Skin of body (tissue), 3 donors: ENCODE measurements at places on chromosomes 2 and 18.

DNA sequence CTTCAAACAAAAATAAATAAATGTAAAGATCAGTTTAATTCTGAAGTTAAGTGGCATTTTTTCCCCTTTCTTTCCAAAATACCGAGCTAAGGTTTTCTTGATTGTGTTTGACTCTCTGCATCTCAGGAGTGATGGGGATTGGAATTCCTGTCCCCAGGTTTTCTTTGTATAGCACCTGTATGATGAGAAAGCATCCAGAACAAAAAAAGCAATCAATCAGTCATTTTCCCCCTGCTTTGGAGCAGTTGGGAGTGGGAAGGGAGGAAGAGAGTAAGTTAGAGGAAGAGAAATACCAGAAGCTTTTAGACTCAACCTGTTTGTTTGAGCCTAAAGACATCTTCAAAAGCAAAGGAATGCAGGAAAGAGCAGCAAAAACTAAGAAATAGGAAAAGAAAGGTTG, 88.5 kb downstream of the RIF1 start:
- DNase-seq = no peak

- no peak for DNase-seq
Measured at GRCh38 chr2:31327505-31327904, 87.0 kb downstream of the XDH start.

DNA sequence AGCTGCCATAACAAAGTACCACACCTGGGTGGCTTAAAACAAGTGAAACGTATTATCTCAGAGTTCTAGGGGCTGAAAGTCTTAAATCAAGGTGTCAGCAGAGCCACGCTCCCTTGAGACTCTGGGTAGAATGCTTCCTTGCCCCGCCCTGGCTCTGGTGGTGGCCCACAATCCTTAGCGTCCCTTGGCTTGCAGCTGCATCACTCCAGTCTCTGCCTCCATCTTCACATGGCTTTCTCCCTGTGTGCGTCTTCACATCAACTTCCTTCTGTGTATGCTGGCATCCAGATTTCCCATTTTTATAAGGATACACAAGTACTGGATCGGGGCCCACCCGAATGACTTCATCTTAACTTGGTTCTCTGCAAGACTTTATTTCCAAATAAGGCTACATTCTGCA, 62.5 kb downstream of the MRO start:
- DNase-seq = no peak

DNA sequence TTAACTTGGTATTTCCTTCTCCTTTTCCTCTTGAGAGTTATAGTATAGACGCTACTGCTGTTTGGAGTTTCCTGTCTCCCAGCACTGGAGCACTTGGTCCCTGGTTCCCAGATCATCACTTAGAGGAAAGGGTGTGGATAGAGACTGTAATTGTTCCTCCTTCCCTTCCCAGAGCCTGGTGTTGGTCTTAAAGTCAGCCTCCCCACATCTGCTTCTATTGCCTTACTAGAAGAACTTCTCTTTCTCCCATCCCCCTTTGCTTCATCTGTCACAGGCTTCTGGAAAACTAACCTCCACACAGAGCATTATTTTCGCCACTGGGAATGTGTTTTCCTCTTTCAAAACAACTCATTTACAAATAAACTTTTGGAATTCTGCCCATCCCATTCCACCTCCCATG, 131.0 kb downstream of the CCDC85A start:
- peak; percentile 84 for DNase-seq

DNA sequence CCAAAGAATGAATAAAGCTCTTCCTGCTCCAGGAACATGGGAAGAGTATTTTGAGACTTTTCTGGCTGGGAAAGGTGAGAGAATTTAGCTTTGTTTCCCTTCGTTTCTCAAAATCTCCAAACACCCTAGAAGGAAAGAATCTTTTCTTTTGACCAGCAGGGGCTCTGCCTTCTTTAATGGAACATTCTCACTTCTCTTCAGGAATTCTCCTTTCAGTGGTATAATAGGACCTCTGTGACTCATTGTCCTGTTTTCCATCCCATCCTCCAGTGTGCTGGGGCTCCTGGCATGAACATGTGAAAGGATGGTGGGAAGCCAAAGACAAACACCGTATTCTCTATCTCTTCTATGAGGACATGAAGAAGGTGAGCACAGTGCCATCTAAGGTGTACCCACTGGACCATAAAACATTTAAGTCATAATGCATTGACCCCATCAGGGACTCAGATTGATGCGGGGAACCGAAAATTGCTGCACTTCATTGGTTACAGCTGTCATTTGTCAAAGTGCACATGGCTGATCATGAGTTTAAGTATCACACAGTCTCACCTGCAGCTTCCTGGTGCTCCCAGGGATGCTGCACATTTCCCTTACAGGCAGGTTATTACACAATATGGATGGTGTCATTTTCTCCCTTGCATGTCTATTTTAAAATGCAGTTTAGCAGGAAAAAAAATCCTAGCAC, 5.5 kb downstream of the SULT1C4 start:
- DNase-seq = no peak

- DNase-seq = peak; percentile 49
Measured at GRCh38 chr2:26300234-26300925, 45.6 kb upstream of the SELENOI start.

GRCh38 chr2:84137034-84137433, 322.0 kb downstream of the SUCLG1 start:
- DNase-seq = no peak

- no peak for DNase-seq
Measured at GRCh38 chr2:70726947-70727725, 40.9 kb downstream of the ADD2 start.

- no peak for DNase-seq
Measured at GRCh38 chr18:25594351-25594750, 242.4 kb upstream of the ZNF521 start.

GRCh38 chr2:68721482-68722101, 13.0 kb upstream of the ARHGAP25 start:
- no peak for DNase-seq

- no peak for DNase-seq
Measured at GRCh38 chr18:80253871-80254492, 6.7 kb upstream of the PARD6G start.
